Astrocyte (in vitro differentiated cells and primary cell): ENCODE measurements at places on chromosomes 5 and 9.

- no peak overlapping the region for H3K4me3 ChIP-seq
- DNase-seq: no peak
- no peaks in the 10 kb centered on the region for H3K36me3 ChIP-seq
Observed at GRCh38 chr9:85577353-85577952, 164.3 kb downstream of the AGTPBP1 start.

DNA sequence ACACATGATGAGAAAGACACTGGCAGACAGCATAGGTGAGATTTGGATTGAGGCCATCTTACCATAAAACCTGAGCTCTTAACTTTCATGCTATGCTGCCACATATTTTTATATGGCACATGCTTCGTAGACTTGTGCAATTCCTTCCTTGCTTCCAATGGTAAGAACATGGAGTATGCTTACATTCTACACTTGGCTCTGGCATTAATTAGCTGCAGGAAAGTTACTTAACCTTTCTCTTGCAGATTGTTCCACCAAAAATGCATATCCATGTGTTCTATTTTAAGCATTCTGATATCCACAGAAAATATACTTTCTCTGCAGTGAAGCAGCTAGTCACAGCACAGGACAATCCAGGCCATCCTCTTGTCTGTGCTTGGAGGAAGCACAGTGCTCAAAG is 119.4 kb downstream of the MPDZ start:
- H3K4me3 ChIP-seq: no peak overlapping the region
- H3K27ac ChIP-seq: no peak overlapping the region
- no peaks in the 10 kb centered on the region for H3K36me3 ChIP-seq

GRCh38 chr5:97134634-97135033 is 7.8 kb downstream of the LIX1 start:
- no peaks in the 10 kb centered on the region for H3K27me3 ChIP-seq
- H3K36me3 ChIP-seq: no peaks in the 10 kb centered on the region
- H3K27ac ChIP-seq: no peak overlapping the region
- no peak overlapping the region for H3K4me3 ChIP-seq
- DNase-seq: no peak

DNA sequence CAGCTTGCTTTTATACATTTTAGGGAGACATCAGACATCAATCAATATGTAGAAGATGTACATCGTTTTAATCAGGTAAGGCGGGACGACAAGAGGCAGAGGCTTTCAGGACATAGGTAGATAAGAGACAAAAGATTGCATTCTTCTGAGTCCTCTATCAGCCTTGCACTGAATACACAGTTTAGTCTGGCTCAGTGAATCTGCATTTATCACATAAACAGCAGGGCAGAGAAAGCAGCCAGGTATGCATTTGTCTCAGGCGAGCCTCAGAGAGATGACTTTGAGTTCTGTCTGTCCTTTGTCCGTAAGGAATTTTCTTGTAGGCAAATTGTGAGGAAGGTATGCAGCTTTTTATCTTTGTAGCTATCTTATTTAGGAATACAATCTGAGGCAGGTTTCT is 202.8 kb upstream of the TAS2R1 start:
- no peak overlapping the region for H3K4me3 ChIP-seq
- no peaks in the 10 kb centered on the region for H3K27me3 ChIP-seq
- H3K4me1 ChIP-seq: no peaks in the 10 kb centered on the region
- H3K36me3 ChIP-seq: no peaks in the 10 kb centered on the region

DNA sequence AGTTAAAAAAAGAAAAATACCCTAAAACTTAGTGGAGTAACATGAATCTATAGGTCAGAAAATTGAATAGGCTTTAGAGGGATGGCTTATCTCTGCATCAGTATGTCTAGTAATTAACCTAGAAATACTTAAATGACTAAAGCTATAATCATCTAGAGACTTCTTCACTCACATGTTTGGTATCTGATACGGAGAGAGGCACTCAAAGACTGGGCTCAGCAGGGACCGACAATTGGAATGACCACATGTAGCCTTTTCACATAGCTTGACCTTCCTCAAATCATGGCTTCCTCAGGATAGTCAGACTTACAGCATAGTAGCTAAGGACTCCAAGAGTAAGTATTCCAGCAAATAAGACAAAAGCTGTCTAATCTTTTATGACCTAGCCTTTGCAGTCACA is 105.3 kb upstream of the RORB start:
- H3K27ac ChIP-seq: no peak overlapping the region
- H3K36me3 ChIP-seq: no peaks in the 10 kb centered on the region
- H3K4me1 ChIP-seq: no peaks in the 10 kb centered on the region
- H3K27me3 ChIP-seq: no peaks in the 10 kb centered on the region
- H3K4me3 ChIP-seq: no peak overlapping the region

DNA sequence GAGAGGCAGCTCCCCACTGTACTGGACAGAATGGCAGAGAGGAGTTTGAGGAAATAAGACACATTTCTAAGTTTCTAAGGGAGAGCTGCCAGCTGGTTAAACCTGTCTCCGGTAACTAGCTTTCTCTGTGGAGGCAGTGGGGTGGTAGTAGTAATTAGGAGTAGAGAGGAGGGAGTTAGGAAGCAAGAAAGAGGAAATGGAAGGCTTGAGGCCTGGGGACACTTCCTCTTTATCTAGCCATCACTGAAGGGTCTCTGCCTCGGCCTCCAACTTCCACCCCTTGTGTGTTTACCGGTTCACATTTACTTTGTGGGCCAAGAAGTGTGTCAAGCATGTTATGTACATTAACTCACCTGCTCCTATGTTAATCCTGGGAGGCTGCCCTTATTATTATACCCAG is 462.2 kb upstream of the DMAC1 start:
- no peaks in the 10 kb centered on the region for H3K4me1 ChIP-seq
- no peak overlapping the region for H3K4me3 ChIP-seq
